Left ventricle myocardium inferior (tissue), 1 donor: ENCODE measurements at places on chromosomes 2 and 18.

DNA sequence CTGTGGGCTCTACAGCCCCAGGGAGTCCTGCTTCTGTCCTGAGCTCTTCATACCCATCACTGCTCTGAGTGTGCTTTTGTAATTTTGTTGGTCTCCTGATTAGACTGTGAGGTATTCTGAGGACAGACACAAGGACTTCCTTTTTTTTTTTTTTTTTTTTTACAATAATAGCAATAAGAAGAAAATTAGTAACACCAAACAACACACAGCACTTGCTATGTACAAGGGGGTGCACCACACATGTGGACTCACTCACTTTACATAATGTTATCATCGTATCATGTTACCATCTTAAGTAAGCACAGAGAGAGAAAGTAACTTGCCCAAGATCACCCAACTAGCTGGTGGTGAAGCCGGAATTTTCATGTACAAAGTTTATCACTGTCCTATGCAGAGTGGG, 34.6 kb downstream of the MBP start:
- peaks cover 83% of the 10 kb centered on the region for H3K4me1 ChIP-seq
- DNase-seq: no peak
- H3K27me3 ChIP-seq: no peaks in the 10 kb centered on the region
- no peaks in the 10 kb centered on the region for H3K36me3 ChIP-seq
- peak overlapping the region; percentile 51 for H3K27ac ChIP-seq
- H3K4me3 ChIP-seq: peak overlapping the region; percentile 25

DNA sequence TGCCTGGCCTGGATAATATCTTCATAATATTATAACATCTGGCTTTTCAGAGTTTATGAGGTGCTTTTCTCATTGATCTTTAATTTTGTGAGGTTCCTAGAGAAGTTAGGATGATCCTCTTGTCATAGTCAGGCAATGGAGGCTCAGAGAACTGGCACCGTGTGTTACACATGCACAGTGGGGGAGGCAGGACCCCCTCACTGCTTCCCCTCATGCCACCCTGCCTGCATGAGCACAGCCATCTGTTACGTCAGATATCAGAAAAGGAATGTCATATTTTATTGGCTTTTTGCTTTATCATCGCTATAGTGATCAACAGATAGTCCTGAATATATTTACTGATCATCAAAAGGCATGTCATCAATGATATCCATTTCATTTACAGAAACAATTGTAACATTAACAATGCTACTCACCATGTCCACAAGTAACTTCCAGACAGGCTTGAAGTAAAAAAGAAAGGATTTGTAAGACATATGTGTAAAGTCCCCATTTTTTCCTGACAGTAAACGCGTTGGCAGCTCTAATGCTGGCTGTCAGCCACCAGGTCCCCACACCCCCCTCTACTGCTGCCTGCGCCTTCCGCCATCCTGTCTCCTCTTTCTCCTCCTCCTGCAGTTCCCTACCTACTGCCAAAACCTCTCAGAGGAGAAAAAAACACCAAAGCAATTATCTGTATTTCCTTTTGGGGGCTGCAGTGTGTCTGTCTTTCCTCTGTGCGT, 18.8 kb downstream of the ENOSF1 start:
- no peak overlapping the region for H3K4me3 ChIP-seq
- no peaks in the 10 kb centered on the region for H3K27me3 ChIP-seq
- H3K4me1 ChIP-seq: peaks cover 11% of the 10 kb centered on the region
- no peak overlapping the region for H3K27ac ChIP-seq
- peaks cover 39% of the 10 kb centered on the region for H3K36me3 ChIP-seq
- no peak for DNase-seq

DNA sequence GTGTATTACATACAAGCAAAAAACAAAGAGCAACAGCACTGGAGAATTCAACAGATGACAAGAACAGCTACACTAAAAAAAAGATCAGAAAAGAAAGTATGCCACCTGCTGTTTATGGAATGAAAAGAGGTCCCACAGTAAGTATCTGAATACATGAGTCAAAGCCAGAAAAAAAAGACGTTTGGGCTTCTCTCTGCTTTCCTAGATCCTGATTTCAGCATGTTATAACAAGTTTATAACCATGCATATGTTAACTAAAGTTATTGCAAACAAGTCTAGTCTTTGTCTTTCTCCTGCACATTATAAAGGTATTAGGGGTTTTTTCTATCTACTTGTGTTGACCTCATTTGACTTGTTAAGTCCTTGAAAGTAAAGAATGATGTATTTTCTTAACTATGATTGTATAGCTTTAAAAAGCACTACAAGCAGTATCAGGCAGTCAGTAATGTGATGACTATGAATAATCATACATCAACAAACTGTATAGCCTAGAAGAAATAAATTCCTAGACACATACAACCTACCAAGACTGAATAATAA, 108.5 kb upstream of the COL5A2 start:
- no peaks in the 10 kb centered on the region for H3K36me3 ChIP-seq
- DNase-seq: no peak
- H3K4me1 ChIP-seq: peaks cover 4% of the 10 kb centered on the region
- H3K4me3 ChIP-seq: no peak overlapping the region
- no peaks in the 10 kb centered on the region for H3K27me3 ChIP-seq
- H3K27ac ChIP-seq: no peak overlapping the region

DNA sequence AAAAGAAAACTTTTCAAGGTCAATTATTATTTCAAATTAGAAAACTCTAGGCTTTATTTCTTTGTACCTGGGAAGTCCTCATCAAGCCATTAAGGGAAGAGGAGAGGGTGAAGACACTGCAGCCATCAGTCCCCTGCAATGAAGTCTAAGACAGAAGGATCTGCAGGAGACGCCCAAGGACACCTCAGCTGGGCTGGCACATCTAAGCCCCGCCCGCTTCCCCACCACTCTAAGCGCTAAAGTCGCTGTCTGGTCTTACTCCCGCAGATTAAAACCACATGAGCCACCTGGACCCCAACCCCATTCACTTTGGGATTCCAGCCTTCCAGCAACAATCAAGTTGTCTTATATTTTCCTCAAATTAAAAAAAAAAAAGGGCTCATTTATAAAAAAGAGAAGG, 104.4 kb downstream of the AFF3 start:
- peaks cover 5% of the 10 kb centered on the region for H3K4me1 ChIP-seq
- no peaks in the 10 kb centered on the region for H3K27me3 ChIP-seq
- H3K4me3 ChIP-seq: no peak overlapping the region
- H3K27ac ChIP-seq: no peak overlapping the region
- no peaks in the 10 kb centered on the region for H3K36me3 ChIP-seq

DNA sequence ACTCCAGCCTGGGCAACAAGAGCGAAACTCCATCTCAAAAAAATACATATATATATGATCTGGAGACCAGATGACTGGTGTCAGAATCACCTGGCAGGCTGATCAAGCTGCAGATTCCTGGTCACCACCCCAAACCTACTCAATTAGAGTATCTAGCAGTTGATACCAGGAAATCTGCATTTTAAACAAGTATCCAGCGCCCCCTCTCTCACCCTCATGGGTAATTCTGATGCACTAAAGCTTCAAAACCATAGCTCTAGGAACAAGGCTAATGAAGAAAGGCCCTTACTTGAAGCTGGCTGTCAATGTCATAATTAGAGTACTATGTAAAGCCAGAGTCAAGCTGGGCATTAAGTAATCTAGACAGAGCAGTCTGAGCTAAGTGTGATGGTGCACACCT, 25.0 kb upstream of the PCBP1 start:
- DNase-seq: no peak
- H3K4me3 ChIP-seq: no peak overlapping the region
- H3K4me1 ChIP-seq: no peaks in the 10 kb centered on the region
- H3K27ac ChIP-seq: no peak overlapping the region
- H3K36me3 ChIP-seq: peaks cover 83% of the 10 kb centered on the region

DNA sequence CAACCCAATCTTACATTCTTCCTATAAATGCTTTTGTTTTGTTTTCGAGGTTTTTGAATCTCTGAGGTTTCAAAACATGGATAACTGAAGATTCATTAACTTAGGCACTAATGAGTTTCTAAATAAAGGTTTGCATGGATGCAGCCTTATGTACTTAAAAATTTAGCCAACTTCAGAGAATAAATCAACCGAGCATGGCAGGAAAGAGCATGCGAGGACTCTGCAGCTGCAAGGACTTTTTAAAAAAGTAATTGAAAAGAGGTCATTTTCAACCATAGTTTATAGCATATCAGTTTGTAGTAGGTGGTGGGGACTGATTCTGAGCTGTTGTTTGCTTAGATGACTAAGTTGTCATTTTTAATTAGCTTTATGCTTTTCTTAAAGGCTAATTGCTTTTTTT, 567.0 kb upstream of the ZEB2 start:
- peaks cover 4% of the 10 kb centered on the region for H3K4me1 ChIP-seq
- no peak for DNase-seq
- H3K27ac ChIP-seq: no peak overlapping the region
- H3K27me3 ChIP-seq: no peaks in the 10 kb centered on the region
- no peaks in the 10 kb centered on the region for H3K36me3 ChIP-seq
